ENCODE measurements at places on chromosomes 2 and 18. TPM values are rescaled to one million over a fixed set of nuclear protein-coding genes. Genes with fewer than 3 reads are reported as not detected.

The MBOAT2 gene
- 64.2 TPM for polyA plus RNA-seq

The KRCC1 gene
- 56.3 TPM for polyA plus RNA-seq

The CARF gene
- 11.2 TPM for polyA plus RNA-seq

The TNFRSF11A gene
- polyA plus RNA-seq: 2.6 TPM

DNA sequence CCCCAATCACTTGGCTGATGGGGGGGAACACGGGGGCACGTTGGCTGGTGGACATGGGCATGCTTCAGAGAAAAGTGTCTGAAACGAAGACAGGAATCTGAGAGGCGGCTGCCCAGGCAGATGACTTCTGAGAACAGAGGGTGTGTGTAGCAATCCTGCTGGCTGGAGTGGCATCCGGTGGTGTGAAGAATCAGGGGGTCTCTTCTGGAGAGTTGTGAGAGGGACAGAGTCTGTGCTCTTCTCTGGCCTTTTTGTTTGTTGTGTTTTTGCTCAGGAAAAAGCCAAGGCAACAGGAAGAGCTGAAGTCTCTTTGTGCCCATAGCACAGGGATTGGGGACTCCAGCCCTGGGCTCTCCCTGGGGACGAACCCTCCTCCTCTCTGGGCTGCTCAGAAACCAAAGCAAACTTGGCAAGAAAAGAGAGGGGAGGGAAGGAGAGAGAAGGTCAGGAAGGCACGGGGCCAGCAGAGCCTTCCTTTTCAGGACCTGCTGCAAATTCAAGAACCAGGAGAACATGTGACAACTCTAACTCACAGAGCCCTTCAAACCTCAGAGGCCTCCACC lies 97.0 kb upstream of the SMAD2 start:
- DNase-seq: no peak

GRCh38 chr2:218039171-218039570 lies 29.9 kb upstream of the RUFY4 start:
- DNase-seq: no peak

DNA sequence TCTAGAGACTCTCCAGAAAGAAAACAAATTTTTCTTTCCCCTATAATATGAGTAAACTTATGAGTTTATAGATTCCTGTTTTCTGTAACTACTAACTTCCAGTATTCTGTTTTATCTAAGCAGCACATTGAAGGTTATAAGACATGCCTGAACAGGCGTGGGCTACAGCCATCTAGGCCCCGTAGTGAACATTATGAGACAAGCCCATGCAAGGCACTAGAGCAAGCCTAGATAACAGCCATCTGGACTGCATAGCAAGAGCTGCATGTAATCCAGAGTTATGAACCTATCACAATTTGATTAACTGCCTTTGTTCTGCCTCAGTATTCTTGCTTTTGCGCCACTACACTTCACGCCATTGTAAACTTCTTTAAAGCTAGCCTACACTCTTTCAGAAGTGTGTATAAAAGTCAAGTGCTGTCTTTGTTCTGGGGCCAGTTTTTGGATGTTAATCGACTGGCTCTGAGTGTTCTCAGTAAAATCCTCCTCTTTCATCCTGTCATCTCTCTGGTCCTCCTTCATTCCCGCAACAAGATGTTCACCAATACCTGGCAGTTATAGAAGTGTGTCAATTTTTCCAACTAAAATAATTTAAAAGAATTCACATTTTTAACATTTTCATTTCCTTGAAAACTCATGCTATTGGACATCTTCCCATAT lies 3.0 kb upstream of the SULT1C3 start:
- no peak for DNase-seq

DNA sequence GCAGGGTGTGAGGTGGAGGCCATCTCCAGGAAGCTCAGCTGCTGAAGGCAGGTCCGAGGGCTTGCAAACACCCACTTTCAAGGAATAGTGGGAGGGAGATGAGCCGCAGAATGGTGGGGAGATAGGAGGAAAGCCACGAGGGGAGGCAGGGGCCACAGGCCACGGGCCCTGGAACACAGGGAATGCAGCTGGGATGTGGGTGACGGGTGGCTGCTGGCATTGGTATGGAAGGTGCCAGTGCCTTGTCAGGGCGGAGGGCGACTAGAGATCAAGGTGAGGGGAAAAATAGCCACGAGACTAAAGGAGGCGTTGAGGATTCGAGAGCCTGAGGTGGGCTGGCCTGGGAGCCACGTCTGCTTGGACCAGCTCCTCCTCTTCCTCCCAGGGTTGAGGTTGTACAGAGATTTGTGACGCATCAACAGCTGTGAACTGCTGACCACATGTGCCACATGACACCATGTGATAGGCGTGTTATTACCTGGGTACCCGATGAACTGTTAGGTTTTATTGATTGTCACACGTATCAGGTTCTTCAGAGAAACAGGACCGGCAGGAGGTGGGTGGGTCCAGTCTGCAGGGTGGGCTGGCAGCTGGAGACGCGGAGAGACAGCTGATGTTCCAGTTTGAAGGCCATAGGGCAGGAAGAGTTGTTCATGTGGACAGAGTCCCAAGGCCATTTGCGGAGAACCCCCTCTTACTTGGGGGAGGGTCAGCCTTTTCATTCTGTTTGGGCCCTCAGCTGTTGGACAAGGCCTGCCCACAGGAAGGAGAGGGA lies 9.9 kb downstream of the IMPA2 start:
- no peak for DNase-seq

DNA sequence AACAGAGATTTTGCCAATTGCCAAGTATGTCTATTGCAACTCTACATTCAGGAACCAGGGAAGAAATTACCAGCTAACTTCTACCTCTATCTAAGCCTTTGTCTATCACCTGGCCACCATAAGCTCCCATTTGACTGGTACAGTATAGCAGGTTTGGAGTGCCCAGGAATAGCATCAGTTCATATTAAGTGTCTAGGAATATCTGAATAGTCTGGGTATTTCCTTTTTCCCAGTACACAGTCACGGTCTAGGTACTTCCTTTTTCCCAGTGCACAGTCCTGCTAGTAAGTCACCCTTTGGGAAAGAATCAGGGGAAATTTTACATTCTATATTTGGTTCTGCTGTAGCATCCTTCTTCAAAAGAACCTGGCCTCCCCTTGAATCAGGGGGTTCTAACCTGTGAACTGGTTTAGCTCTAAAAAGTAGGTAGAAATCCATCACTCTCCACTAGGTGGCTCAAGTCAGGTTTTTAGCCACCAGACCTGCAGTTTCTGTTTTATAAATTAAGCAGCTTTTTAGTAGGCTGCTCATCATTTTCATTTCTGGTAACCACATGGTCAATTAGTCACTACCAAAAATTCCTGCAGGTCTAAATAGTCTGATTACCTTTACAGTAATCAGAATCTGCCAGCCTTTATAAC lies 49.3 kb upstream of the DNAJC10 start:
- DNase-seq: no peak

GRCh38 chr2:174153757-174154680 lies 94.3 kb downstream of the OLA1 start:
- no peak for DNase-seq

DNA sequence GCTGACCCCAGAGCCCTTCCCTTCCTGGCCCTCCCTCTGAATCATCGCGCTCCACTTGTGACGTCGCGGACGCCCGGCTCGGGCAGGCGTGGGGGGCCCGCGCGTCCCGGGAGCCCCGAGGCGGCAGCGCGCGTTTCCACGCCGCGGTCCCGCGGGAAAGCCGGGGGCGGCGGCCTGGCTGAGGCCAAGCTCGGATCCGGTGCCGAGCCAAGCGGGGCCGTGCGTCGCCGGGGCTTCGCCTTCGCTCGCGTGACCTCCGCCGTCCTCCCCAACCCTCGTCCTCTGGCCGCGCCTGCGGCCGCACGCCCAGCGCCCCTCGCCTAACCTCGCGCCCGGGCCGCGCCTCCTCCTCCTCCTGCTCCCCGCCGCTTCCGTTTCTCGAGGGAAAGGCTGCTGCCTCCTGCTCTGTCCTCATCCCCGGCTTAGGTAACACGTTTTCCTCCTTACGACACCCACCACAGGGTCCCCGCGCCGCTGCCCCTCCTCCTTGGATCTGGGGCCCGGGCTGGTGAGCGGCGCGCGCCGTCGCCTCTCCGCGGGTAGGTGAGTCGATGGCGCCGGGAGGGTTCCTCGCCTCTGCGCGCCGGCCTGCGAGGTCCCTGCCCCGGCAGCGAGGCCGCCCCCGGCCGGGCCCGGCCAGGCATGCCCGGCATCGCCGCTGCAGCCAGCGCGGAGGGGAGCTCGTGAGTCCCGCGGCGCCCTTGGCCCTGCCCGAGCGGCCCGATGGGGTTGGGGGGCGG lies at the start of gene INPP1:
Gene INPP1, plus strand, starts transcription at position 54 of the 740 bp plus-strand sequence. CDS start 16,514 bp downstream, outside the sequence.
- peak; percentile 41 for DNase-seq

GRCh38 chr2:109351164-109351756 lies 222.3 kb downstream of the SH3RF3 start:
- no peak for DNase-seq

GRCh38 chr2:11598228-11598731 lies 64.4 kb downstream of the GREB1 start:
- peak; percentile 10 for DNase-seq

DNA sequence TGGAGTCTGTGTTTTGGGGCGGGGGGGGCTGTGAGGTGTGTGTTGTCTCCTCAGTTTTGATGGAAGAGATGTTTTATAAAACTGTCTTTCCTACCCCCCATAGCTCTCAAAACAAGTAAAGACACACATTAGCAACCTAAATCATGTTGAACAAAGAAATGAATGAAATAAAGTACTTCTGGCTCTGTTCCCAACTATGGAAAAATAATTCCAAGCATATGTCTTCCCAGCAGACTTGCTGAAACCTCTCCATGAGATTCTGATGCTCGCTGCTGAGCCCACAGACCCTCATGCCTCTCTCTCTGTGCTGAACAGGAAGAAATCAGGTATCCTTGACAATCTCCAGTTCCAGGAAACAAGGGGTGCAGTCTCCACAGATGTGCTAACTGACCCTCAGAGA lies 226.7 kb upstream of the KLHL29 start:
- no peak for DNase-seq

- no peak for DNase-seq
These were observed 269.5 kb downstream of the LNPK start for GRCh38 chr2:175732531-175732930.
